ENCODE measurements at places on chromosomes 3 and 15.

DNA sequence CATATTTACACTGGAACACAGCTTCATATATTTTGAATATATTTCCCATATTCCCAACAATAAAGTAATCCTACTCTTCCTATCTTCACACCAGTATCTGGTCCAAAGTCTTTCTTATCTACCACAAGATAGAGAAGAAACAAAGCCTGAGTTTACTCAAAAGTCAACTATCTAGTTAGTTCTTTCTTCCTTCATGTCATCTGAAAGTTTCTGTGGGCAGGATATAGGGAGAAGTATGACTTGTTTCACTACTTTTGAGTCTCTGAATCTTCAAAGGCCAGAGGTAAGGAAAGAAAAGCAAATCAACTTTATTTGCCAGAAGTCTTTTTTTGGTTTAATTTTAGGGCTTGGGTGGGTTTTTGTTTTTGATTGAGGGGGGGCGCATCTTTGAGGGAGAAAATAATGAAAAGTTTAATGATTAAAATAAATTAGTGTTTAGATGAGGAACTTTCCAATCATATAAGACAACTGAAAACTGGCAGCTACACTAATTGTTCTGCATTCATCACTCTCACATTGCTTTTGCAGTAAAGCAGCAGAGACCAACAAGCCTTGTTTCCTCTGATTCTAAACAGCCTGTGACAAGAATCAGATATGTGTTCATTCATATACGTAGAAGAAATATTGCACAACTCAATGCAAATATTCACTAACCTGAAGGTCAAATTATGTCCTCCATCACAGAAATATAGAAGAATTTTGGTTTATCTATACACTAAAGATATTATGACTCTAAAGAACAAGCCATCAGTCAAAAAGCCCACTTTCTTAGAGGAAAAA lies 421.4 kb downstream of the SHQ1 start:
- no peak for DNase-seq

DNA sequence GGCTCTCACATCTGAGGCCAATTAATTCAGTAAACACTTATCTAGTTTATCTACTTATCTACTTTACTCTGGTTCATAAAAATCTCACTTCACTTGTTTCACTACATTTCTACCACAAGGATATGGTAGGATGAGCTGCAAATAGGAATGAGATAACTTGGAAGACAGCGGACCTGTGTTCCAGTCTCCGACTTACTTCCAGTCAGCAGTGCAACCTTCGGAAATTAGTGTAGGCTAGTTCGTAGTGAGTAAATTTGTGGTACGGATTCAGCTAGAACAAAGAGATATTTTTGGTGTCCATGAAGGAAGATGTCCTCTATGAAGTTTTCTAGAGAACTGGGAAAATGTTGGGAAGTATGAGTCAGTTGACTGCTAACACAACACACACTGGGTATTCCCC lies 66.3 kb downstream of the TPRG1 start:
- no peak for DNase-seq

DNA sequence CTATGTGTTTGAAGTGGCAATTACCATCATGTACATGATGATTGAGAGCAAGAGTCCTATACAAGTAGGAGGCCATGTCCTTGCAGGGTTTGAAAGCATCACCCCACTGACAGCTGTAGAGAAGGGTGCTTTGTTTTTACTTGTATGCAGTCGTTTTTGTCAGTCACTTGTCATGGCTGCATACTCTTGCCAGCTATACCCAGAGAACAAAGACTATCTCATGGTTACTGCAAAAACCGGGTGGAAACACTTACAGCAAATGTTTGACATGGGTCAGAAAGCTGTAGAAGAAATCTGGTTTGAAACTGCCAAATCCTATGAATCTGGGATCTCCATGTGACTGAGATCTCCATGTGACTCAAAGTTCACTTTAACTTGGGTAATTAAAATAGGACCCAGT lies 6.9 kb upstream of the PSMA4 start:
- DNase-seq = no peak

DNA sequence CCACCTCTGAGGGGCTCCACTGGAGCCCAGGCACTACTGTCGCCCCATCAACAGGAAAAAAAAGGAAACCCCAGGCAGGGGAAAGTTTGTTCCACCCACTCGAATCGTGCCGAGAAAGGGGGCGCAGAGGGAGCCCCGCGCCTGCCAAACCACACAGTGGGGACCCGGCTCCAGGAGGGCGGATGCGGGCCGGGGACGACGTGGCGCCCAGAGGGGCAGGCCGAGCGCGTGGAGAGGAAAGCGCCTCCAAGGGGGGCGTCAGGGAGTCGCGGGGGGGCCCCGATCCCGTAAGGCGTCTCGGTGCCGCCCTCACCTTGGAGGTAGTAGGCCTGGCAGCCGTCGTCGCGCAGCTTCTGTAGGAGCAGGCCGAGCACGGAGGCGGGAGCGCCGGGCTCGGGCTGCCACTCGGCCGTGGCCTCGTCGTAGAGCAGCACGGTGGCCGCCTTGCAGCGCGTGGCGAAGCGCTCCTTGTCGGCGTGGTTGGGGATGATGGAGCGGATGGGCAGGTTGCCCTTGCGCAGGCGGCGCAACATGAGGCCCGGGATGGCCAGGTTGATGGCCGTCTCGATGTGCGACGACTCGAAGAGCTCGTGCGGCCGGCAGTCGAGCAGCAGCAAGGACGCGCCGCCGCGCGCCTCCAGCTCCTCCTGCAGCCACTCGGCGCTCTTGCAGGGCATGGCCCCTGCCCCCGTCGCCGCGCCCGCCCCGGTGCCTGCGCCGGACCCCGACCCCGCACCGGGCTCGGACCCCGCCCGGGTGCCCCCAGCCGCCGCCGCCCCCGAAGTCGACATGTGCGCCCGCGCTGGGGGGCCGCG lies 627 bp downstream of the DUSP7 start:
- DNase-seq = peak; percentile 54

- peak; percentile 41 for DNase-seq
Measured at GRCh38 chr3:43770426-43771103, 79.8 kb downstream of the ABHD5 start.

DNA sequence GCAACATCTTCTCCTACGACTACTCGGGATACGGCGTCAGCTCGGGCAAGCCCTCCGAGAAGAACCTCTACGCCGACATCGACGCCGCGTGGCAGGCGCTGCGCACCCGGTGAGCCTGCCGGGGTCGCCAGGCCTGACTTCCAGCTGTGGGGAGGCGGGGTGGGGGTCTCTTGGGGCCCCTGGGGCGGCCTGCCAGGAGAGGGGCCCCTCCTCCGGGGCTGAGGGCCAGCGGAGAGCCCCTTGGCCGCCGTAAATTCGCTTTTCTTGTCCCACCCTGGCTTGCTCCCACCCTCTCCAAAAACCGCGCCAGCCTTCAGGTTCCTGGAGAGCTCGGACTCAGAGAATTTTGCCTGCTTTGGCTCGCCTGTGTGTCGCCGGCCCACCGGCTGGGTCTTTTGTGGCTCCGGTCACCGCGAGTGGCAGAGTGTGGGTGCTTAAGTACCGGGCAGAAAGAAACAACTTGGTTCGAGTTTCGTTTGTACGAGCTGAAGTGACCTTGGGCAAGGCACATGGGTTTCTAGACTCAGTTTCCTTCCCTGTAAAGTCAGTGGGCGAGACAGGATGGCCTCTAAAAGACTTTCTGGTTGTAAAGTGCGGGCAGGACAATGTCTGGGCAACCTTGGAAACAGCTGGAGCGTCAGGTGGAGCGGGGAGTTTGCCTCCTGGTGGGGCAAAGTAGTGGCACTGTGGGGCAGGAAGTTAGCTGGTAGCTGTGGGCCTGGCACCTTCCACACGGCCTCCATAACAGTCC lies 976 bp downstream of the ABHD17C start:
- peak; percentile 51 for DNase-seq

DNA sequence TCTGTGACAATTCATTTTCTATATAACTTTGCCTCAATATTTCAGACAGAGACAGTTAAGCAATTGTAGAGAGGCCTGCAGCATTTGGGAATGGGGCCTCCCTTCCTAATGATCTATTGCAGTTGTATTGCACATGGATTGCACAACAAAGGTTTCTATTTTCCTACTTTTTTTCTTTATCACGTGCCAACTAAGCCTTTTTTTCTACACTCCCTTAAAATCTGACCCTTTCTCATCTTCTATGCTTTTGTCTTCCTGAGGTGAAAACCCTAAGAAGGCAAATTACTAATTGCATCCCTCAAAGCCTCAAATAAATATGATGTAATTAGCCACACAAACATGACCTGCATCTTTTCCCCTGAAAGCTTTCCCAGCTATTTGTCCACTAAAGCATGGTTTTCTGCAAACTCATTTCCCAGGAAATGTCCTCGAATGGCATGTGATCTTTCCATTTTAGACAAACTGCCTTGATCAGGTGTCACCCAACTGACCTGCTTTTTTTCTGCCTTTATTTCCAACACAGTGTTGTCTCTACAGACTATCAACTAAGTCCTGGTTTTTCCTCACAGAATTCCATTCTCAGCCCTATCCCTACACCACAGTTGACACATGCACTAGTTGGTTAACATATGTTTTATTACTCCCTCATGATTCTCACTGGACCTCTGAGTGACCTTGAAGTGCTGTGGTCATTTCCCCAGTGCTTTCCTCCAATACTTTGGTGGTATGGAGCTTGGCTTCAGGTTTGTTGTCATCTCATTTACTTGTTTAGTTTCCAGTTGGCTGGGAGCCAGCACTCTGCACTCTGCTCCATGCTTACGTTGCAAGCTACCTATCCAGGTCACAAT lies 31.9 kb upstream of the TSC22D2 start:
- DNase-seq = no peak

DNA sequence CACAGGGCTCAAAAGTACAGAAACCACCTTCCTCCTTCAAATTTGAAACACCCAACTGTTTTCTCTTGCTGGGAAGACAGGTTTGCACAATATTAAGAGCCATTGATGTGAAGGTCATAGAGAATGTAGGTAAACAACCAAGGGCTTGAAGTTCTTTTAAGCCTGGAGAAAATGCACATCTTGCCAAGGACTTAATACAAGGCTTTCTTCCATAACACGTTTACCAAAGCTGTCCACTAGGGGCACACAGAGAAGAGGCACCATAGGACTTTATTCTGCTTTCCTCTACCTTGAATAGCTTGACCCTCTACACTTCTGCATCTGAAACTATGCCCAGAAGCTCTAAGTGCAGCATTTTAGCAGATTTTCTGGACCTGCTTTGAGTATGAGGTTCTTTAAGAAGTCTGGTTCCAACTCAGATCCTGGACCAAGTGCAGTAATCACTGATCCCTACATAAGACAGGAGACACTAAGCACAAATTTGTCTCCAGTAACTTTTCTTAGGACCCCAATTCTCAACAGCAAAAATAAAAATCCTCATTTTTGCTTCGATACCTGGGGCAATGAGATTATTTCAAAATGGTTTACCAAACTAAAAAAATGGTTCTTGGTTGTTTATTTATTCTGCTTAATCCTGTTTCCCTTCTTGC lies 138.0 kb downstream of the FBN1 start:
- DNase-seq = no peak

- DNase-seq = no peak
Measured at GRCh38 chr3:123279121-123279520, 77.4 kb downstream of the SEC22A start.

GRCh38 chr3:148528024-148528423 lies 169.7 kb upstream of the AGTR1 start:
- no peak for DNase-seq

All from CD4-positive, alpha-beta T cell treated with Interleukin-17A for 4 hours (primary cell).